RWPE2 (cell line): ENCODE measurements at places on chromosomes 6 and 20.

- DNase-seq: no peak
These were observed 42.8 kb upstream of the HFE start for GRCh38 chr6:26044140-26045064.

DNA sequence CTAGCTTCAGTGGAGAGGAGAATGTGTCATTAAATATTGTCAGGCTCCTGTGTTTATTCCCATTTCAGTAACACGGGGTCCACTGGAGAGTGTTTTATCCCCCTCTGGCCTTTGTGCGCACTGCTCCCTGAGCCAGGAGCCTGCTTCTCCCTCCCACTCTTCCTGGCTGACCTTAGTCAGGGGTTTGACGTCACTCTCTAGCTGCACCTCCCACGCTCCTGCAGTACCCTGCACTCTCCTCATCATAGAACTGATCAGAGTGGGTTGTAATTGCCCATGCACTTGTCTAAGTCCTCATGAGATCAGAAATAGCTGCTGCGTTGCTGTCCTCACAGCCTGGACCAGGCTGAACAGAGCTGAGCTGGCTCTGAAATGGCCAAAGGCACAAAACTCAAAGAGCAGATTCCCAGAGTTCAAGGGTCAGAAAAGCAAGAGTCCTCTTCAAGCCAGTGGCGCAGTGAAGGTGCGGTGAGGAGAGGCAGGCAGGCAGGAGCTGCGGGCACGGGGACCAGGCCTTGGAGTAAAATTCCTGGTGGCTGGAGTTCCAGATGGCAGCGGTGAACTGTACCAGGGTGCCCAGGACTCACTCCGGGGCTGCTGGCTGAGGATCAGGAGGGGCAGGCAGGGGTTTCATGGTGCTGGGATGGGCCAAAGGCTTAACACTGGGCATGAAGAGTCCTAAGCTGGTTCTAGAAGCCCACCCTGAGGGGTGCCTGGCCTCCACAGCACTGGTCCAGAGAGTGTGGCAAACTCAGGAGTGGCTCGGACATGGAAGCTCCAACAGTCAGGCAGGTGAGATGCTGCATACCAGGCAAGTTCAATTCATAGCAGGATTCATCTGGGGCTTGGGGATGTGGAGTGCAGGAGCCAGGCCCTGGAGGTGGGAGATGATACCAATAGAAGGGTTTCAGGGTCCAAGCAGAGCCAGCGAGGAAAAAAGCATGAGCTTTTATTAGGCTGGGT is 170.9 kb downstream of the SCP2D1 start:
- no peak for DNase-seq

- no peak for DNase-seq
These were observed 42.2 kb downstream of the FLRT3 start for GRCh38 chr20:14295238-14295637.

DNA sequence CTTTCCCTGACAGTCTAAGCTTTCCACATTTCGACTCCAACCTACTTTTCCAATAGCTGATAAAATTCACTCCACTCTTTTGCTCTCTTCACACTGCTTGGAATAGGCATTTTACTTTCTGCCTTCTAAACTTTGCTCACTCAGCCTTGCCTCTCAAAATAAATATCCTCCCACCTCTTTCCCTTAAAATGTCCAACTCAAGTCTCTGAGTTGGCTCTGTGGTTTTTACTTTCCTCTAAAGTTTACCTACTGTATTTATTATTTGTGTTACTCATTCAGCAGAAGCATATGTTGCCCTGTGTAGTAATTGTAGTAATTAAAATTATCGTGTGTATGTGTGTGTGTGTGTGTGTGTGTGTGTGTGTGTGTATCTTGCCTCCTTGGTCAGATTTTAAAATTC is 20.0 kb upstream of the CDYL start:
- DNase-seq: no peak
